Type B pancreatic cell (in vitro differentiated cells): ENCODE measurements at places on chromosomes 5 and 9. TPM values are rescaled to one million over a fixed set of nuclear protein-coding genes. Genes with fewer than 3 reads are reported as not detected.

CCDC171 gene
- total RNA-seq, result 1.5 and 7.4 TPM in 2 replicates

DNA sequence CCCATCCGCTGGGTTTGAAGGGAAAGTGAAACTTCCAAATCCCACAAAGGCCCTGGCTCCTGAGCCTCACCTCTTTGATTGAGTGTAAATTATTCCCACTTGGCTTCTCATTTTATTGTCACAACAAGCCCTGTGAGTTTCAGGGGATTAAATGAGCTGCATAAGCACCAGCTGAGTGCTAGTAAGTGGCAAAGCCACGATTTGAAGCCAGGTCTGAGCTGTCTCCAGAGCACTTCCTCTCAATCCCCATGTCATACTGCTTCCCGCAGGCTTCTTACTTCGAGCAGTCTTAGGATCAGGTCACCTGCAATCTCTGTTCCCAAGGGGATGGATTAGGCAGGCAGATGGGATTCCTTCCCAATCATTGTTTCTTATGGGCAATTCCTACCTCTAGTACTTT, 18.0 kb downstream of the RPS14 start:
- no peak overlapping the region for H3K27ac ChIP-seq
- no peaks in the 10 kb centered on the region for H3K36me3 ChIP-seq
- peaks cover 3% of the 10 kb centered on the region for H3K27me3 ChIP-seq
- H3K4me3 ChIP-seq, result no peak overlapping the region
- no peak for DNase-seq

DNA sequence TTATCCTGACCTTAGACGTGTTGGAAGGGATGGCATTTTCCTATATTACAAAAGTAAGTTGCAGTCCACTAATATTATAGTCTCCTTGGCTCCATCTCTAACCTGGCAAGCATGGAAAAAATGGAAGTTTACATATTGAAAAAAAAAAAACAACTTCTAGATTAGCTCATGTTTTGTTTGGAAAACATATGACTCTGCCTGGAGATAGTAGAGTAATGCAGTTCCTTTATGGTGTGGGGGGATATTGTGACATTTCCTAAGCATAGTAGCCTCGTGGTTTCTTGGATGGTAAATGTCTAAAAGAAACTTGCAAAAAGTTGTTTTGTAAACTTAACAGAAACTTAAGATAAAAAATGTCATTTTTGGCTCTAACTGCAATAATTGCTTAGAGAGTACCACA, 244.4 kb upstream of the FBXL7 start:
- no peak for DNase-seq
- H3K4me1 ChIP-seq, result peaks cover 6% of the 10 kb centered on the region
- no peak overlapping the region for H3K27ac ChIP-seq
- no peaks in the 10 kb centered on the region for H3K27me3 ChIP-seq
- H3K4me3 ChIP-seq, result no peak overlapping the region
- H3K36me3 ChIP-seq, result no peaks in the 10 kb centered on the region

- peak overlapping the region; percentile 77 for H3K4me3 ChIP-seq
- H3K27ac ChIP-seq, result no peak overlapping the region
- H3K27me3 ChIP-seq, result no peaks in the 10 kb centered on the region
Measured at GRCh38 chr5:115602591-115603125, 379 bp upstream of the TICAM2 start.

- no peaks in the 10 kb centered on the region for H3K27me3 ChIP-seq
- H3K4me1 ChIP-seq, result peaks cover 19% of the 10 kb centered on the region
- H3K27ac ChIP-seq, result peak overlapping the region; percentile 16
Measured at GRCh38 chr9:121556580-121556979, 56.9 kb upstream of the GGTA1 start.

IL9 gene
- not detected in 2 replicates for total RNA-seq

GRCh38 chr9:79080536-79080935, 491.2 kb upstream of the TLE4 start:
- no peak for DNase-seq
- no peaks in the 10 kb centered on the region for H3K4me1 ChIP-seq
- no peak overlapping the region for H3K27ac ChIP-seq
- no peaks in the 10 kb centered on the region for H3K27me3 ChIP-seq

WDR38 gene
- total RNA-seq, result 0.75 TPM in 1 of 2 replicates, not detected in the other

DNA sequence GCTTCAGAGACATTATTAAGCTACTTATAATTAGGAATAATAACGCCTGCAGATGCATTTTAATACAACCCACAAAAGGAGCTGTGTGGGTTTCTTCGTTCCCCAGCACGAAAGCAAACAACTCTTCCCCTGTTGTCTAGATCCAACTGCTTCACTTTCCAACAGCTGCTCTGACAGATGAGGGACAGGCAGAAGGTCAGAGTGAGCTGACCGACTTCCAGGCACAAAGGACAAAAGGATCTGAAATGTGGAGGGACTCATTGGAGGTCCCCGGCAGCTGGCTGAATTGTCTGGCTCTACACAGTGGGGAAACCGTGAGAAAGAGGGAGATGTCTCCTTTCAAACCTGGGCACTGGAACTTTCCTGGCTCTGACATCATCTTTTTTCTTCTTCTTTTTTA, 79.1 kb upstream of the ALDH1B1 start:
- peaks cover 21% of the 10 kb centered on the region for H3K4me1 ChIP-seq
- no peaks in the 10 kb centered on the region for H3K36me3 ChIP-seq
- DNase-seq, result no peak
- no peak overlapping the region for H3K27ac ChIP-seq
- H3K27me3 ChIP-seq, result peaks cover 15% of the 10 kb centered on the region
- H3K4me3 ChIP-seq, result no peak overlapping the region

ANKRD31 gene
- total RNA-seq, result 0.34 and 0.45 TPM in 2 replicates

AQP7 gene
- total RNA-seq, result 3.7 and 5.0 TPM in 2 replicates

DNA sequence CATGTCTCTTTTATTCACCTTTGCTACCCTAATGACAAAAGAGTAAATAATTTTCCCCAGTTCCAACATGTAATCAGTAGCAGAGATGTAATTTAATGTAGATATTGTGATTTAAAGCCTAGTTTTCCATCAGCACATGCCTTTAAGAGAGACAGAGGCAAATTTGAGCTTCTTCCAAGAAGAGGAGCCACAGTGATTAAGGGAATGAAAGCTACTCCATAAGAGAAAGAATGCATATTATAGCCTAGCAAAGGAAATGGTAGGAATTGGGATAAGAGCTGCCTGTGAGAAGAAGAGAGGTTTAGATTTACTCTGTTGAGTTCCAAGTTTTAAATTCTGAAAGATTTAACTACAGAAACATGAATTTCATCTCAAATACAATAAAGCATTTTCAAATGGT, 591.0 kb upstream of the DMAC1 start:
- H3K4me3 ChIP-seq, result no peak overlapping the region
- no peak for DNase-seq
- H3K27ac ChIP-seq, result no peak overlapping the region
- H3K4me1 ChIP-seq, result peaks cover 44% of the 10 kb centered on the region

GFI1B gene
- 0.45 TPM in 1 of 2 replicates, not detected in the other for total RNA-seq

- DNase-seq, result no peak
- no peaks in the 10 kb centered on the region for H3K27me3 ChIP-seq
- H3K4me3 ChIP-seq, result peak overlapping the region; percentile 5
- no peak overlapping the region for H3K27ac ChIP-seq
Measured at GRCh38 chr5:34586117-34586885, 69.8 kb upstream of the RAI14 start.

DNA sequence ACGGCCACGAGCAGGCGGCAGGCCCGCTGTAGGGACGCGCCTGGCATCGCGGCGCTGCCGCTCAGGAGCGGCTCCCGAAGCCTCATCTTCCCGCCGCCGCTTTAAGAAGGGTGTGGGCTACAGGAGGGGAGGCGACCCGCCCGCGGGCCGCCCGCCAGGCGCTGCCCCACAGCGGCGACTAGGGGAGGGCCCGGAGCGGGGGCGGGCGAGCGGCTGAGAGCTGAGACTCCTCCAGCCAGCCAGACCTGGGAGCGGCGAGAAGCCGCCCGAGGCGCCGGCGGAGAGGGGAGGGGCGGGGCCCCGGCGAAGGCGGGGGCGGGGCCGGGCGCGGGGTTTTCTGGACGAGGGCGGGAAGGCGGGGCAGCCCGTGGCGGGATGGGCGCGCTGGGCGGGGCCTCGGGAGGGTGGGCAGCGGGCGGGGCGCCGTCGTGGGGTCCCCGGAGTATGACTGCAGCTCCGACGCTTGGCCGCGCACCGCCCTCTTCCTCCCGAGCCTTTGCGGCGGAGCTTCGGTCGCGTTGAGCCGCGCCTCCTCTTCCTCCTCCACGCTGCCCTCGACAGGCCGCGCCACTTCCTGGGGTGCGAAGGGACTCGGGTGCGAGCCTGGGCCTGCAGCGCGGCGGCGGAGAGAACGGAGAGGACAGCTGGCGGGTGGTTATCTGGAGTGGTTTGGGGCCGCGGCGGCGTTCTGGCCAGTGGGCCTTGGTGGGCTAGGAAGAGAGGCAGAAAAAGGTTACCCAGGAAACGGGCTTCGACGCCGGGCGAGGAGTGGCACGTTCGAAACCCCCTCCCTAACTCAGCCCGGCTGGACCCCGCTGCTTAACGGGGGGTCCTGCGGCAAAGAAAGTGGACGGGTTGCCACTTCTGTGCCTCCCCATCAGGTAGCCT, at the start of gene B4GALT1:
Gene B4GALT1, minus strand, starts transcription at position 253 of the 888 bp plus-strand sequence. Its CDS starts 167 bp downstream, at position 86.
- no peaks in the 10 kb centered on the region for H3K27me3 ChIP-seq
- H3K4me1 ChIP-seq, result peaks cover 43% of the 10 kb centered on the region
- peak within 1 kb of the TSS; percentile 97 for H3K27ac ChIP-seq
- DNase-seq, result peak; percentile 95
- peak within 1 kb of the TSS; percentile 95 for H3K4me3 ChIP-seq

MRPS27 gene
- 60.6 and 66.3 TPM in 2 replicates for total RNA-seq

GRCh38 chr9:100426189-100426529, 784 bp upstream of the MSANTD3 start:
- H3K27ac ChIP-seq, result peak overlapping the region; percentile 100
- H3K4me1 ChIP-seq, result peaks cover 38% of the 10 kb centered on the region
- H3K4me3 ChIP-seq, result peak overlapping the region; percentile 99
- H3K27me3 ChIP-seq, result no peaks in the 10 kb centered on the region
- no peak for DNase-seq

DNA sequence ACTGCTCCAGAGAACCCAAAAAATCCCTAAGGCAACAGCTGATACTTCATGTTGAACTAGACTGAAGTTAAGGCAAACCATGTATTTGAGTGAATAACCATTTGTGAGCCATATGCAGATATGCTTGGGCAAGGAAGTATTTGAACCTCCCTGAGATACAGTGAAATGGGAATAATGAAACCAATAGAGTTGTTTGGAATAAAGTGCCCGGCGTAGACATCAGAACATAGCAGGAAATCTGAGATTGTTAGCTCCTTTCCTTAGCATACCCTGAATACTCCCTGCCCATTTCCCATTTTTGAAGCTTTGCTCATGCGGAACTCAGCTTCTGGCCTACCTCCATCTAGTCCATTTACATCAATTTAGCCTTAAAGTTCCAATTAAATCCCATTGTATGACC, 611.9 kb downstream of the EFNA5 start:
- peaks cover 4% of the 10 kb centered on the region for H3K36me3 ChIP-seq
- no peak overlapping the region for H3K4me3 ChIP-seq
- no peaks in the 10 kb centered on the region for H3K27me3 ChIP-seq
- DNase-seq, result no peak
- H3K4me1 ChIP-seq, result peaks cover 8% of the 10 kb centered on the region

ZNF300 gene
- total RNA-seq, result 11.9 and 15.0 TPM in 2 replicates

DNA sequence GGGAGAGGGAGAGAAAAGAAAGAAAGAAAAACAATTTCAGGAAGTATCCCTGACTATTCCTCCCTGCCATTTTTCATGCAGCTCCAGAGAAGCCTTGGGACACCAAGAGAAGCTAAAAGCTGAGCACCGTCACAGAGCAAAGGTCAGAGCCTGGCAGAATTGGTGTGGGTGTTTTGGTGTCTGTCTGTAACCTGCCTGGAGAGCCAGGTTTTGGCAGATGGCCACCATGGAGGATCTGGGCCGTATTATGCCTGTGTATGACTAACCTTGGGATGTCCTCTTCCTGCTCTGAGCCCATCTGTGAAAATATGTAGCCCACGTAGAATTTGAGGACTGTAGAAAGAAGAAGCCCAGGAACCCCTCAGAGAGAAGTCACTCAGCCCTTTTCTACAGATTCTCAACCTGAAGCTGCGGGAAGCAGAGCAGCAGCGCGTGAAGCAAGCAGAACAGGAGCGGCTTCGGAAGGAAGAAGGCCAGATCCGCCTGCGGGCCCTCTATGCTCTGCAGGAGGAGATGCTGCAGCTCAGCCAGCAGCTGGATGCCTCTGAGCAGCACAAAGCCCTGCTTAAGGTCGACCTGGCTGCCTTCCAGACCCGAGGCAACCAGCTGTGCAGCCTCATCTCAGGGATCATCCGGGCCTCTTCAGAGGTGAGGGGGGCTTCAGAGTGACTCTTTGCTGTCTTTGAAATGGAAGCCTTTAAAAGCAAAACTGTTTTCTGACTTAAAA, 18.8 kb downstream of the GLE1 start:
- peaks cover 20% of the 10 kb centered on the region for H3K36me3 ChIP-seq
- H3K4me3 ChIP-seq, result no peak overlapping the region
- no peak for DNase-seq
- no peak overlapping the region for H3K27ac ChIP-seq
- H3K4me1 ChIP-seq, result peaks cover 11% of the 10 kb centered on the region

LSM11 gene
- total RNA-seq, result 3.6 and 7.1 TPM in 2 replicates

GRCh38 chr5:94433397-94434163, 184.8 kb downstream of the KIAA0825 start:
- H3K36me3 ChIP-seq, result no peaks in the 10 kb centered on the region
- H3K4me3 ChIP-seq, result no peak overlapping the region
- peak overlapping the region; percentile 2 for H3K27ac ChIP-seq
- no peak for DNase-seq
- peaks cover 6% of the 10 kb centered on the region for H3K27me3 ChIP-seq
- no peaks in the 10 kb centered on the region for H3K4me1 ChIP-seq

PCDHB6 gene
- total RNA-seq, result 0.80 and 0.95 TPM in 2 replicates
